ENCODE measurements at places on chromosomes 1 and 21.

GRCh38 chr1:35945327-35945726 is 14.4 kb downstream of the AGO3 start:
- no peak for DNase-seq

DNA sequence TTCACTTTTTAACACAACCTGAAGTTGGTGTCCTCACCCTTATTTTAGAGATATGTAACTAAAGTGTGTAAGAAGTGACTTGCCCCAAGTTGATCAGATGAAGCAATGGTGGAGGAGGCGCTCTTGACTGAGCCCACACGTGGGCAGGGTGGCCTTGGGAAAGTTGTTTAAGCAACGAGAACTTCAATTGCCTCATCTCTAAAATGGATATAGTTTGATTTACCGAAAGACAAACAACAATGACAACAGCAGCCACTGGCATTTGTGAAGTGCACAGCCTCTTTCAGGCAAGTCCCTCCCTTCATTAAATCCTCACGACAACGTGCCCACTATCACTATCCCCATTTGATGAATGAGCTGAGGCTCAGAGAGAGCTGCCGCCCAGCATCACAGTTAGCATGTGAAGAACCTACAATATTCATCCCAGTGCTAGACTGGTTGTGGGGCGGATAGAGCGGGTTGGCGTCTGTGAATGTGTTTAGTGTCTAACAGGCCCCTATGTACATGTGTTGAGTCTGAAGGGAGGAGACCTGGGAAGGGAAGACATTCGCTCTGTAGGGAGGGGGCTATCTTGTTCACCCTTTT is 3.0 kb downstream of the IL22RA1 start:
- no peak for DNase-seq

- no peak for DNase-seq
Observed at GRCh38 chr1:8078176-8078671, 52.1 kb upstream of the ERRFI1 start.

GRCh38 chr21:33821503-33822322 is 93.9 kb downstream of the ATP5PO start:
- no peak for DNase-seq
